Activated naive CD4-positive, alpha-beta T cell treated with anti-CD3 and anti-CD28 coated beads, Interleukin-2, amount 10 ng/mL, durations not matched to agents 5 hours and 36 hours (primary cell): ENCODE measurements at places on chromosomes 3 and 15. TPM values are rescaled to one million over a fixed set of nuclear protein-coding genes. Genes with fewer than 3 reads are reported as not detected.

SLC12A1 gene
- total RNA-seq, result not detected

GOLGA6L7 gene
- total RNA-seq, result not detected

ARL8B gene
- total RNA-seq, result 40.5 TPM

NOX5 gene
- total RNA-seq, result not detected

CHRNB4 gene
- not detected for total RNA-seq

MUC4 gene
- total RNA-seq, result 0.05 TPM

CCDC9B gene
- 0.43 TPM for total RNA-seq

INKA1 gene
- 0.45 TPM for total RNA-seq

ROPN1 gene
- total RNA-seq, result not detected

CD47 gene
- 159 TPM for total RNA-seq

OR5K2 gene
- not detected for total RNA-seq

AADACL2 gene
- not detected for total RNA-seq

FETUB gene
- not detected for total RNA-seq

SLC9C1 gene
- total RNA-seq, result not detected

SKIL gene
- 18.8 TPM for total RNA-seq
